ENCODE measurements at places on chromosomes 5 and 9.

- no peak for DNase-seq
Measured at GRCh38 chr9:112382501-112383364, 2.8 kb downstream of the HSDL2 start.

DNA sequence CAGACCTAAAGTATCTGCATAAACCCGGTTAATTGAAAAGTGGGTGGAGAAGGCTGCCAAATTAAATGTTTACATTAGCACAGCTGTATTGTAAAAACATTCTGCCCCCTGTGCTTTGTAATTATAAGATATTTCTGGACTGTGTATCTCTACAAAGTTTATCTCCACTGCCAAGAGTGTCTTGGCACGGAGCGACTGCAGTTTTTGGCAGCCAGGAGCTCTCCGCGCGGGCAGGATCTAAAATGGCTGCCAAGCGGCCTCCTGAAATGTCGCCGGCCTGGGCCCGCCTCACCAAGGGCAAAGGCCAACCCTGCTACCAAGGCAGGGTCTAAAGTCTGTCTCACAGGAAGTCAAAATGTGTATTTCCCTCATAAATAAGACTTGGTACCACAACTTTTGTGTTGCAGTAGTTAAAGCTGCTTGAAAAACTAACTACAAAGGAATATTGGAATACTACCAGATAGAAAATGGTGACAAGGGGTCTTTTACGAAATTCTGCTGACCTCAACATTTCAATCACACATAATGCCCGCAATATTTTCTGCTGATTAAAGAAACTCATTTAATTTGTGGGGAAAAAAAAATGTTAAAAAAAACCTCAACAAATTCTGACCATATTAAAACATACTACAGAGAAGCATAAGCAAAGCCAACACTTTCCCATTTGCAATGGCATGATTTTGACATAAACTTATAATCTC, 110.4 kb downstream of the NFIB start:
- peak; percentile 38 for DNase-seq

- no peak for DNase-seq
Measured at GRCh38 chr9:24793787-24794186, 248.1 kb upstream of the IZUMO3 start.

DNA sequence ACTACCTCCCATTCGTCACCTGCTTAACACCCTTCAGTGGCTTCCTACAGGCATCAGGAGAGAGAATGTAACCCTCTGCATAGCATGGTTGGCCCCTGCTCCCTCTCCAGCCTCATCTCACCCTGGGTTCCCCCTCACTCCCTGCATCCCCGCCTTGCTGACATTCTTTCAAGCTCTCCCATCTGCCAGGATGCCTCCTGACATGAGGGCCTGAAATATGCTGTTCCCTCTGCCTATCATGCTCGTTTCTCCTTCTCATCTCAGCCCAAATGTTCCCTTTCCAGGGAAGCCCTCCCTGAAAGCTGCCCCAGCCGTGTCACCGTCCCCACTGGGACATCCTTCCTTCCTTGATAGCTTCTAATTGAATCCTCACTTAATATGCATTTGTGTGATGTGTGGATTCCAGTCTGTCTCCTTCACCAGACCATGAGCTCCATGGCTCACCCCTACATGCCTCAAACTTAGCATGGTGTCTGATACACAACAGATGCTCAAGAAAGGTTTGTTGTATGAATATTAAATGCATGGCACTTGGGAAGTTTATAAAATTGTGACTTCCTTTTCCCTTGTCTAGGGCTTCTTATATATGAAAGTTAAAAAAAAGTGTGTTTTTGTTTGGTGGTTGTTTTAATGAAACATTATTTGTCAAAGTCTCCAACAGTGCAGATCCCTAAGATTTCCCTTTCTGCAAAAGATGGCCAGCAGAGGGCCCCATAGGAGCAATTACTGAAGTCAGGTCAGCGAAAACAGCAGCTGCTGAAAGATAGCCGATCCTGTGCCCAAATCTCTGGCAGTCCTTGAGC, 7.3 kb upstream of the C5orf58 start:
- DNase-seq = peak; percentile 23

- DNase-seq = no peak
Measured at GRCh38 chr9:33307067-33307466, 16.8 kb downstream of the NFX1 start.

DNA sequence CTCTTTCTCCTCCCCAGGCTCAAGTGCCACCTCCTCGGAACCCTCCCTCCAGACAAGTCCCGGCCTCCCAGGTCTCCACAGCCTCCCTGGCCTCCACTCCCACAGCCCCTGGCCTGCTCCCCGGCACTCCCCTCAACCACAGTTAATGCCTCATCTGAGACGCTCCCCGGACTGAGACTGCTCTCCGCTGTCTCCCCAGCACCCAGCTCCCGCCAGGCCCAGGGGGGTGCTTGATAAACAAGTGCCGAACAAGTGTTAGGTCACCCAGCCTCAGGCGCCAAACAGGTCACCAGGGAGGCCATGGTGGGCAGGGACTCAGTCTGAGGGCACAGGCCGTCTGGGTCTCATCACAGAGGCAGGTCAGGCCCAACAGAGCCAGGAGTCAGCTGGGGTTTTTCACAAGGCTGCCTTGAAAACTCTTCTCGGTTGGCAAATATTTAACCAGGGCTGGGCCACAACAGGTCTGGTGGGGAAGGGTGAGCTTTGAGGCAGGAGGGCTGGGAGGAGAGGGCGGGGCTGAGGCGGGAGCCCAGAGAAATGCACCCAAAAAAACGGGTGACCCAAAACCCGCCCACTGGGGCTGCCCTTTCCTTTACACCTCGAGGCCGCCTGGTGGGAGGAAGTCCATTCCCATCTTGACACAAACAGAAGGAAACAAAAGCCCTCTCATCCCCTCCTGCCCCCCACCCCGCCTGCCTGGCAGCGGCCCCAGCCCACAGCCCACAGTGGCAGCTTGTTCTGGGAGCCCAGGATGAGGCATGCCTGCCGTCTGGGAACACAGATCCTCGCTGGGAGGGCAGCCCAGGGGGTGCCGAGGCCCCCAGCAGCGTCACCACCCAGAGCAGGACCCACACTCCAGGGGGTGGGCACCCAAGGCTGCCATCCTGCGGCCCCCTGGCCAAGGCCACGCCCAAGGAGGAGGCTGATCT, 66.6 kb upstream of the STXBP1 start:
- peak; percentile 71 for DNase-seq

DNA sequence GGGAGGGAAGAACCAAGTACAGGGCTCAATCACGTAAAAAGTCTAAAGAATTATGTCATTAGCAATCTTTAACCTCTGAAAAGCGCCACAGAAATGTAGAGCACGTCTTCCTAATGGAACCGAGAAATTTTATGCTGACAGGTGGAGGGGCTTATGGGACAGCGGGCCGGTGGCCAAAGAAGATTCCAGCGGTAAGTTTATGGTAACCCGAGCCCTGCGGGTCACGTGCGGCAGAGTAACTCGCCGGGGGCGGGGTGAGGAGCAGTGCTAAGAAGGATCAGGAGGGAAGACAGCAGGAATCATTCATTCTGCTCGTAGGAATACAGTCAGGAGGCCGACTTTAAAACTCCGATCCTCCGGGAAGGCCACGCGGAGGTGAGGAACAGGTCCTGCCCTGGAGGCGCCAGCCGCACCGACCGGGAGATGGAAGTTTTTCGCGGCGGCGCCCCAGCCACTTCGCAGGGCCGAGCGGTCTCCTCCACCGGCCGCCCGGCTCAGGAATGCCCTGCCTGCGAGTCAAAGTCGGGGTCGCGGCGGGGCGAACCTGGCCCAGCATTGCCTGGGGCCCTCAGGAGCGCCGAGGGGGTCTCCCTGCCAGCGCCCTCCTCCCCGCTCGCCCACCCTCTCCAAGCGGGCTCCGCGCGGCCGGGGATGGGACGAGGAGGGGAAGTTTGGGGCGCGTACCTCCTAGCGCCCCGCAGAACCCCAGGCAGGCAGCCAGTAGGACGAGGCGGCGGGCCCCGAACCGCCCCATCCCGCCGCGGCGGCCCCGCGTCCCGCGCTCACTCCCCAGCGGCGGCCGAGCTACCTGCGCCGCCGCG, 101.8 kb downstream of the ESM1 start:
- no peak for DNase-seq

DNA sequence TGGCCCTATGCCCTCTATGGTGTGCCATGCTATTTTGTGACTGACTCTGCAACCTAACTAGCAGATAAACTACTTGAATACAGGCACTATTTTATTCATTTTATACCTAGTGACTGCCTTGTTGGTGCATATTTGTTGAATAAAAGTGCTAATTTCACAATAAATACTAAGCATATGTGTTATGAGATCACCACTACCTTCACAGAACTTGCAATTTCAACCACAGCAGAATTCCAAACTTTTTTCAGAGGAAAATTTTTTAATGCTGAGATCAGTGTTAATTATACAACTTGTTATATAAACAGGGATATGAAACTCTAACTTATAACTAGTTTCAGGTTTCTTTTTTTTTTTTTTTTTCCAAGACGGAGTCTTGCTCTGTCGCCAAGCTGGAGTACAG, 94.8 kb downstream of the NR3C1 start:
- no peak for DNase-seq

GRCh38 chr5:132526290-132526973, 16.9 kb downstream of the IL5 start:
- peak; percentile 55 for DNase-seq

- DNase-seq = peak; percentile 67
Measured at GRCh38 chr5:72378639-72379289, 58.6 kb downstream of the PTCD2 start.

DNA sequence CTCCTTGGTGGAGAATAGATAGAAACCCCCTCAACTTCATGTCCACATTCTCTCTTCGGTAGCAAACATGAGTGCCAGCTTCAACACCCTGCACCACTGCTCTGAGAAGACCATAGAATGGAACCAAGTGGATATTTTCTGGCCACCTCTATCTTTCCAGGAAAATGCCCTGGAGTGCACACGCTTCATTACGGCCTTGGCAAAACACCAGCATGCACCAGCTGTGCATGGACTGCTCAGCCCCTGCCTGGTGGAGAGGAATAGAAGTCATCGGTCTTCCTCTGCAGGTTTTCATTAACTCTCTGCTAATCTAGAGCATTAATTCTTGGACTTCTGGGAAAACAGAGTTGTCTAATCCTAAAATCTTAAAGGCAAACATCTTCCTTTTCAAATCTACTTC, 211.6 kb upstream of the TMEM161B start:
- no peak for DNase-seq

DNA sequence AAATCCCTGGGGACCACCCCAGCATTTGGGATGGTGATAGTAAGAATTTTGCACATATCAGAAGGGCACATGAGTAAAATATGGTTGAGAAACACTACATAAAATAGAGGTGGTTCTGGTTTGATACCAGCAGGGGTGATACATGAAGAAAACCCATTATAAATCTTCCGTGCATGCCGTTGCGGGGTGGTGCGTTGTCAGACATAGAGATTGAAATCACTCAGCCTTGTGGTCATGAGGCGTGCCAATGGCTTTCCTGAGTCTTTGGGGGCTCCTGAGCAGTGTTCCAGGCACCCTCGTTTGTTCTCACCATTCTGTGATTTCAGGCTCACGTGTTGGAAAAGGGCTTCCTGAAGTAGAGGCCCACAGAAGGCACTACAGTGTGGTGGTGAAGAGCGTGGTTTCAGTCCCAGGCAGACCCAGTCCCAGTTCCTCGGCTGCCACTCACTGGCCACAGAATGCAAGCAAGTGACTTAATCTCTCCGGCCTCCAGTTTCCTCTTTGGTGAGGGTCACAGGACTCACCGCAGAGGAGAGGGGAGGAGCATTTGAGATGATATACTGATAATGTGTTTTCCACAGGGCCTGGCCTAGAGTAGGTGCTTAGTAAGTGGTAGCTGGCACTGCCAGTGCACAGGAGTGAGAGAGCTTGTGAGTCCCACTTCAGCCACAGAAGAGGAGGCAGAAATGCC, 20.5 kb upstream of the GLRX start:
- DNase-seq = peak; percentile 69

DNA sequence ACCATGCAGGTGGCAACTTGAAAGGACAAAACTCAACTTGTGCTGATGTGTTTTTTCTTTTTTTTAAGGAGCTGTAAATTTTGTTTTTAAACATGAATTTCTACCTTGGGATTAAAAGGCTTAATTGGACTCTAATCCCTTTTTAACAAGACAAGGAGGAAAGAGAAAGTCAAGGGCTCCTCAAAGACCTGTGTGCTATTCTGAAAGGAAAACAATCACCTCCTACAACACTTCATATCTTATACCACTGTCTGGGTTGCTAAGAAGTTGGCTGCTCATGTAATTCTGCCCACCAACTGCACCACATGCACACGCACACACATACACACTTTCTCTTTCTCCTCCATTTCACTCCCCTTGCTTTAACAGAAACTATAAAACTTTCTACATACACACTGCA, 78.6 kb downstream of the SH3RF2 start:
- no peak for DNase-seq

DNA sequence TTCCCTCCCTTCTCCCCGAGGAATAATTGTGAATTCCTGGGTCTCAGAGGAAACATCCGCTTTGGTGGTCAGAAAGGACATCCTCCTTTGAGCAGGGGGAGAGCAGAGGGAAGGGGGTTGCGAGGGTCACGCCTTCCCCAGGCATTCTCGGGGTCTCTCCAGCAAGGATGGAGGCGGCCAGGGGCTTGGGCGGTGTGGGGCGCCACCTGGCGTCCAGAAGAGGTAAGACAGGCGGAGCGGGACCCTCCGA, 129.1 kb downstream of the KCNIP1 start:
- no peak for DNase-seq

GRCh38 chr5:108079753-108080152, 302.1 kb downstream of the FBXL17 start:
- no peak for DNase-seq

- no peak for DNase-seq
Measured at GRCh38 chr5:112776301-112776856, 38.7 kb downstream of the APC start.

- no peak for DNase-seq
Measured at GRCh38 chr5:137341831-137342230, 157.3 kb downstream of the SPOCK1 start.

DNA sequence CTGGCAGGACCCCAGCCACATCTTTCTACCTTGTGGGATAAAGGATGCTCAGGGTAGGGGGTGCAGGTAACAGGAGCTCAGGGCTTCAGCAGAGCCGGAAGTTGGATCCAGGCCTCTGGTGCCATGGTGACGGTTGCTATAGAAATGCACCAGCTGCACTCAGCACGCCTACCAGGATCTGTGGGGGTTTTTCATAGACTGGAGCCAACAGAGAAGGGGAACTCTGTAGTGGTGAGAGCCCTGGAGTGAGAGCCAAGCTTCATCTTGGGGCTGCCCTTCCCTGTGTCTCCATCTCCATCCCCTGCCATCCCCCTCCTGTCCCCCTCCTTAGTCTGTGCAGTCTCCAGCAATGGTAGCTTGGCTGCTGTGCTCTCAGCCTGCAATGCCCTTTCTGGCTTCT, 27.5 kb upstream of the BOD1 start:
- DNase-seq = peak; percentile 44

DNA sequence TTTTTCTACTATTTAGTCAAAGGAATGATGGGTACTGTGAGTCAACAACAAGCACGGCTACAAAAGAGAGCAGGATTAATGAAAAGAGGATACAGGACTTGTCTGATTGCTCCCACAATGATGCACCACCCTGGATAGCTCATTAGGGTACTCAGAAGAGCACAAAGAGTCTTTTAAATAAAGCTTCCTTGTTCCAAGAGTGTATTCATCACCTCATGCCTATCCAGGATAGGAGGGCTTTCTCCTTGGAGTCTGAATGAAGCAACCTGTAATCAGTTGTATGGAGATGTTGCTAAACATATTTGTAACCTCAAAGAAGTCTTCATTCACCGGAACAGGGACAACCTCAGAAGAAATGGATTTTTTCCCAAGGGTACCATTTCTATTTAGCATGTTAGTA, 219.5 kb upstream of the TMEM161B start:
- DNase-seq = no peak
